ENCODE measurements at places on chromosomes 2 and 18. TPM values are rescaled to one million over a fixed set of nuclear protein-coding genes. Genes with fewer than 3 reads are reported as not detected.

- no peak for DNase-seq
Observed at GRCh38 chr2:1541819-1542475, 128.7 kb downstream of the TPO start.

DNA sequence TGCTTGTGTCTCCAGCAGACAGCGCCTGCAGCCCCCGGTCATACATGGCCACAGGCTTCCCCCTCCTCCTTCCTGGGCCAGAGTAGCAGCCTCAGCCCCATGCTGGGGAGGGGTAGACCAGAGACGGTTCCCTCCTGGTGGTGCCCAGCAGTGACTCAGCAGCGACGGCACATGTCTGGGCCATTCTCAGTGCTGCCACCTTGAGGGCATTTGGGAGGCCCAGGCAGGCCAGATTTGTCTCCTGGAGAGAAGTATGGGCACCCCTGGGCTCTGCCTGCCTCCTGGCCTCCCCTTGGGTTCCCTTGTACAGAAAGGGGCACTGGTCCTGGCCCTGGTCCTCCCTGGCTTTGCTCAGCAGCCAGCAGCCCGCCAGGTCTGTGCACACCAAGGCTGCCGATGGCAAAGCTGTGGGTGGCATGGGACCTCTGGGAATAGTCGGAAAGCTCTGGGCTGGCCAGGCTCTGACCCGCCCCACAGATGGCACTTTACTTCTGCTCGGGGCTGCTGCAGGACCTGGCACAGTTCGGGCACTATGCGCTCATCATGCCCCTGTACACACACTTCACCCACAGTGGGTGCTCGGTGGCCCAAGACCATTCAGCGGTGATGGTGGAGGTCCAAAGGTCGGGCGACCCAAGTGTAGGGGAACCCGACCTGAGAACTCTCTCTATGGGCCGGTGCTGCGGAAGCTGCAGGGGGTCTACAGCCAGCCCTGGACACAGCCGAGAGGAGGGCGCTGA is 11.4 kb upstream of the ALPI start:
- no peak for DNase-seq

DNA sequence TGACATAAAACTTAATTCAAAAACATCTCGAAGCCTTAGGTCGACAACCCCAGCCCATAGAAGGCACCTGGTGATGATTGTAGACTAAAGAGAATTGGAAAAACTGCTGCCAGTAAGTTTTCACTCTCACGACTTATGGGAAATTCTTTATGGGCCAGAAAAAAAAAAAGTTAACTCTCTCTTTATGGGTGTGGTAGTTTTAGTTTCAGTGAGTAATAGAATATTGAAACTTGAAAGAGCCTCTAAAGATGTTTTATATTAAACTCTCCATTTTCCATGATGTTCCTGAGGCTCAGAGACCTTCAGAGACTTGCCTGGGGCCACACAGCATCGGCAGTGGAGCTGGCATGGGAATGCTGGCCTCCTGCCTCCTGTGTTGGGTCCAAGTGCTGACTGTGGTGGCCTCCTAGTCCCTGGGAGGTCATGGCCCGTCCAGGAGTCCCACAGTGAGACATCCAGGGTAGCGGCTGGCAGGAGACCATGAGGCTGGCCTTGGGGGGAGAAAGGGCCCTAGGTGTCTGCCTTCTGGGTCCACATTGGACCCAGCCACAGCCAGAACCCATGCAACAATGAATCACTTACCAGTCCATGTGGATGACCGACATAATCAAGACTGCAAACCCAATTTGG is 158.9 kb downstream of the SEPTIN10 start:
- no peak for DNase-seq

- DNase-seq = no peak
Observed at GRCh38 chr2:98800330-98801064, 69.6 kb upstream of the MGAT4A start.

GRCh38 chr2:25939257-25939668 is 43.0 kb downstream of the KIF3C start:
- no peak for DNase-seq

TNFRSF11A gene
- 1.6 TPM for total RNA-seq
